ENCODE measurements at places on chromosomes 12 and 14.

DNA sequence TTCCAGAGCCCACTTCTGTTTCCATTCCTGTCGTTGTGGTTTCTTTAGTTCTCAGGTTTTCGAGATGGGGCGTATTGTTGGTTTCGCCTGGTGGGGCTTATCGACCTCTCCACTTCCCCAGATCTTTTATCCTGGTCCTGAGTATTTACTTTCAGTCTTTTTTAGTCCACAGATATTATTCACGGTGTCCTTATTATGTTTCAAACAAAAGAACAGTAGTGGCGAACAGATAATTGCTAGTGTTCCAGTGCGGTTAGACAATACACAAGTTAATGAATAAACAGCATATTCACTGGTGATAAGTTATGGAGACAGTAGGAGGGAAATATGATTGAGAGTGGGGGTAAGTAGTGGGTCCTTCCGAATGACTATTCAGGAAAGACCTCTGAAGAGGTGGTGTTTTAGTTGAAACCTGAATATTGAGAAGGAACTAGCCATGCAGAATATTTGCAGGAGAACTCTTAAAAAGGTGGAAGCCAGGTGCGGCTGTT lies 668 bp downstream of the TMEM260 start:
- peak; percentile 4 for DNase-seq

- DNase-seq: no peak
These were observed 89.7 kb downstream of the ERGIC2 start for GRCh38 chr12:29291226-29291625.

DNA sequence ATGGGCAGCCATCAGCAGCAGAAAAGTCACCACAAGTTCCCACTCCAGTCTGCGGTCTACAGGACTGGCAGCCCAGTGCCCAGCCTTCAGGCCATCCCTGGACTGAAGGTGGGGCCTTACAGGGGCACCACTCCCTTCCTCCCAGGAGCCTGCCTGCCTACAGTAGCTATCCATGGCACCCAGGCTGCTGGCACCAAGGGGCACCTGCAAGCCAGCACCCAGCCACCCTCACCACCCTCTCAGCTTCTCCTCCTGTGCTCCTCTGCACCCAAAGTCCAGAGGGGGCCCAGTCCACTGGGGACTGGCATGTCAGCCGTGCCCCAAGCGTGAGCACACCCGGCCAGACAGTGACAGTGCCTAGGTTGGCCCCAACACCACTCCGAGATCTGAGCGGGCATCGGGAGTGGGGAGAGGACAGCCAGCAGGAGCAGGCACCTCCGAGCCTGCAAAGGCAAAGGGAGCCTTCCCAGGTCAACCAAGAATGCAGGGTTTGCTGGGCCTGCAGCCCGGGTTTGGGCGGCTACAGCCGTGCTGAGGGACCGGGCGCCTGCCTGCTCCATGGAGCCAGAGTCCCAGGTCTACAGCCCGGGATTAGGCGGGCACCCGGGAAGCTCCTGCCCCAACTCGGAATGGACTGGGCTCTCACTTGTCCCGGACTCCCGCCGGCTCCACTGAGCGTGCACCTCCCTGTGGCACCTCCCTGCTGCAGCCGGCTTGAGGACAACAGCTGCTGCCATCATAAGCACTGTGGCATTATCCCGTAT lies 8.1 kb upstream of the OR6C65 start:
- no peak for DNase-seq

DNA sequence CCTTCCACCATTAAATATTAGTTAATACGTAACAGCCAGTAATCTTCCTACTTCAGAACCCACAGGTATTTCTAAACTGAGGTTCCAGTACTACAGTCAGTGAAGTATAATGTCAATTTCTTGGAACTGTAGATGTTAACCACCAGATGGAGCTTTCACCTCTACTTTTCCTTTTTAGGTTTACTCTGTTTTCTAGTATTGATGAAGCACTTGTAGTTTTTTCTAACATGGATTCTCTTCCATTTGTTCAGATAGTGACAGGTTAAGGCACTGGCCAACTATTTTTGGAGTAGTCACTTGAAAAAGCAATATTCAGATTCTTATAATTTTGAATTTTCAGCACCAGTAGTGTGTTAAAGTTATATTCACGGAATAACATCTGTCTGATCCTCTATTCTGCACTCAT lies 4.6 kb upstream of the SEC23A start:
- DNase-seq: peak; percentile 30

DNA sequence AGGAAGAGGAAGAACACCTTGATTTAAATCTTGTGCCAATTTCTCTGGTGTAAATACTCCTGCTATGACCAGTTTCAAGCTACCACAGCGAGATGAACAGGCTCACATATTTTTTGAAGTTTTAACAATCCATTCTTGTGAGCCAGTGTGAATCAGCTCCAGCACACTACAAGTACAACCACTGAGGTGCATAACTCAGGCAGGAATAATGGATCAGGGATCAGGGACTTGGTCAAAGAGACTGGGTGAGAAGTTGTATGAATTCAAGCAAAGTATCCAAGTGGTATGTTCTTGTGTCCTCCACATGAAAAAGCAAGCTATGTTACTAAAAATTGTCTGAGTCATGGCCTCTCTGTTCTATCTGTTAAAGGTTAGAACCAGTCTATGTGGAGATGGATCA lies 35.2 kb upstream of the KITLG start:
- DNase-seq: no peak

GRCh38 chr12:94150240-94151121 lies 2.1 kb downstream of the PLXNC1 start:
- DNase-seq: no peak

- no peak for DNase-seq
These were observed 4.8 kb downstream of the CATSPERB start for GRCh38 chr14:91727121-91727520.

DNA sequence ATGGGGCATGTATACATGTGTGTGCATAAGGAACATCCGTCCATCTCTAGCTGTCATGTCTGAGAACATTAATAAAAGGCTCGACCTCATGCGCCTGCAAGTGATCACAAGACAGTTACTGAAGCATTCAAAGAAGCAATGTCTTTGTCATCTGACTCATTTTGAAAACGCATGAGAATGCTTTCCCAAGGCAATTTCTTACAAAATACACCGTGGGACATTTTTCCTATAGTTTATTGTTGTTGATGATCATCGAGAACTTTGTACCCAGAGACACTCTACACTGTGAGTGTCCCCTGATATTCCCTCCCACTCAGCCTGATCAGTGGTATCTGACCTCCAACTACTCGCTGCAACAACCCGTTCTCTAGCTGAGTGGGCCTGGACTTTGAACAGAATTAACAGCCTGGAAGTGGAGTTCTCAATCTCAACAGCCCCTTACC lies 68.1 kb downstream of the ETV6 start:
- DNase-seq: no peak

DNA sequence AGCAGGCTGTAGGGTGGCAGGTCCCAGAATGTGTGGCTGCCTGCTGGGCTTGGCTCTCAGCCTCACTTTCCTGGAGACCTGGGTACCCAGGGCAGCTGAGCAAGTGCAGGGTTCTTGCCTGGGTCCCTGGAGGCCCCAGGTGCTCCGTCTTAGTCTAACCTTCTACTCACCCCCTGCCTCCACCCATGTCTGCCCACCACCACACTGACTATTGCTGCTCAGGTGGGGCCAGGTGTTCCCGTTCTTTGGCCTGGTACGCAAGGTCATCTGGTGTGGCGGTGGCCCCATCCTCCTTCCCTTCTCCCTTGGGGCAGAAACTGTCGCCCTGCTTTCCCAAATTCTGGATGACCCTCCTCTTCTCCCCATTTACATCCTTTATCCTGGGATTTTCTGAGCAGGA lies 319.9 kb downstream of the TMEM121 start:
- DNase-seq: no peak
